ENCODE measurements at places on chromosomes 5 and 9.
A peak's percentile ranks its signal among the peaks of the same experiment; 100 is the strongest.

DNA sequence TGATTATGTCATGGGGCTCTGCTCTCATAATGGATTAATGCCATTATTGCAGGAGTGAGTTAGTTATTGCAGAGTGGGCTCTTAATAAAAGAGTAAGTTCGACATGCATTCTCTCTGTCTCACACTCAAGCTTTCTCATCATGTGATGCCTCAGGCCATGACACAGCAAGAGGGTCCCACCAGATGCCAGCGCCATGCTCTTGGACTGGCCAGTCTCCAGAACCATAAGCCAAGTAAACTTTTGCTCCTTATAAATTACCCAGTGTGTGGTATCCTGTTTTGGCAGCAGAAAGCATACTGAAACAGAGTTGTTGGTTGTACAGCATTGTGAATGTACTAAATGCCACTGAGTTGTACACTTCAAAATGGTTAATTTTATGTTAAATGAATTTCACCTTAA is 138.1 kb downstream of the MYO10 start:
- DNase-seq: no peak

- DNase-seq: no peak
Measured at GRCh38 chr5:115514220-115514619, 30.4 kb downstream of the FEM1C start.

DNA sequence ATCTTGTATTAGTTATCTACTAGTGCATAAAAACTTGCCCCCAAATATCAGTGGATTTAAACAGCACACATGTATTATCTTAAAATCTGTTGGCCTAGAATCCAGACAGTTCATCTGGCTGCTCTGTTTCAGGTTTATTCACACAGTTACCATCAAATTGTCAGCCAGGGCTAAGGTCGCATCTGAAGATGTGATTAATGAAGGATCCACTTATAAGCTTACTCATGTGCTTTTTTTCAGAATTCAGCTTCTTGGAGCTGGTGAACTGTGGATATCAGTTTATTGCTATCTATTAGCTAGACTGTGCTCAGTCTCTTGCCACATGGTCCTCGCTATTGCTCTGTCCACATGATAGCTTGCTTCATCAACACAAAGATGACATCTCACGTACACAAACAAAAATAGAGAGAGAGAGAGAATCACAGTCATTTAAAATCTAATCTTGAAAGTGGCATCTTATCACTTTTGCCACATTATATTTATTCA is 81.5 kb downstream of the PRDM9 start:
- DNase-seq: peak; percentile 90

- peak; percentile 76 for DNase-seq
Measured at GRCh38 chr5:150589862-150590601, 50.4 kb upstream of the SYNPO start.

DNA sequence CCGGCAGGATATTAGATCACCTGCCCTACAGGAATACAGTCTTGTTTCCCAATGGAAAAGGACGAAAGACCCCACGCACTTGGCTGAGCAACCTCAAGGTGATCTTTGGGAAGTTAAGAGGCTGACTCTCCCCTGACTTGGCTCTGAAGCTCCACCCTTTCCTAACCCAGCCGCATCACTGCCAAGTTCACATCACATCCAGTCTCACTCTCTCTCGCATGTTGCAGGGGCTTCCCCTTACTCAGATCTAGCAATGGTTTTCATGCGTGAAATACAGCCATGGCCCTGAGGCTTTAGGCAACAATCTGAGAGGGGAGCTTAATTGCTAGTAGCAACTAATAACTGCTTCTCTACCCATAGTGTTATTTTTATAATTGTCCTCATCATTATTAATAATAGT is 211.6 kb downstream of the DOCK8 start:
- no peak for DNase-seq

- peak; percentile 93 for DNase-seq
Measured at GRCh38 chr9:112333639-112334431, 416 bp upstream of the PTBP3 start.

GRCh38 chr5:81848362-81848880 is 97.5 kb upstream of the SSBP2 start:
- peak; percentile 37 for DNase-seq

- DNase-seq: peak; percentile 62
Measured at GRCh38 chr9:129109537-129109903, 1.1 kb downstream of the CRAT start.

DNA sequence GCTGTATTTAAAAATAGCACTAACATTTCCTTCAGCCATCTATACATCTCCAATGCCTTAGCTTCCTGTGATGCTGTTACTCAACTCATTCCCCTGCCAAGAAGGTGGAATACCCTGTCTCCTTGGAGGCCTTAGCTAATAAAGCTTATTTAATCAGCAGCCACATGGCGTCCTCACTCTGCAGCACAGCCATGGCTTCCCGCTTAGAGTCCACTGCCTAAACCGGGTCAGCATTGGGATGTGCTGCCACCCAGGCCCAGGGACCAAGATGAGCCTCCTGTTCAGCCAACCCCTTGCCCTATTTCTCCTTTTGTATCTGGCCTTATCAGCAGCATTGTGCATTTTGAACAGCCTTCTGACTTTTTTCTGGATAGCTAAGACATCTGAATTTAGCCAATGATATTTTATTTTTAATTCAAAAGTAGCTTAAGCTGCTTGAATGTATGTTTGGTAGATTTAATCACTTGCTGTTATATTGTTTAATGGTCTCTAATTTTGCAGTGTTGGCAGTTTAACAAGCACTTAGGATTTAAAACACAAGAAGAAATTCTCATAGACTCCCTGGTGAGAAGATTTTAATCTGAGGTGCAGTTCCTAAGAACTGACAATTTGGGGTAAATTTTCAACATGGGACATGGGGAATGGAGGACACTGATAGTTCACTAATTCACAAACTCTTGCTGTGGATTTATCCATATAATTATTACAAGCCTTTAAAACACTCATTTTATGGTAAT is 113.0 kb downstream of the RPS23 start:
- DNase-seq: peak; percentile 51

GRCh38 chr5:102853680-102854079 is 98.6 kb downstream of the PAM start:
- DNase-seq: no peak

DNA sequence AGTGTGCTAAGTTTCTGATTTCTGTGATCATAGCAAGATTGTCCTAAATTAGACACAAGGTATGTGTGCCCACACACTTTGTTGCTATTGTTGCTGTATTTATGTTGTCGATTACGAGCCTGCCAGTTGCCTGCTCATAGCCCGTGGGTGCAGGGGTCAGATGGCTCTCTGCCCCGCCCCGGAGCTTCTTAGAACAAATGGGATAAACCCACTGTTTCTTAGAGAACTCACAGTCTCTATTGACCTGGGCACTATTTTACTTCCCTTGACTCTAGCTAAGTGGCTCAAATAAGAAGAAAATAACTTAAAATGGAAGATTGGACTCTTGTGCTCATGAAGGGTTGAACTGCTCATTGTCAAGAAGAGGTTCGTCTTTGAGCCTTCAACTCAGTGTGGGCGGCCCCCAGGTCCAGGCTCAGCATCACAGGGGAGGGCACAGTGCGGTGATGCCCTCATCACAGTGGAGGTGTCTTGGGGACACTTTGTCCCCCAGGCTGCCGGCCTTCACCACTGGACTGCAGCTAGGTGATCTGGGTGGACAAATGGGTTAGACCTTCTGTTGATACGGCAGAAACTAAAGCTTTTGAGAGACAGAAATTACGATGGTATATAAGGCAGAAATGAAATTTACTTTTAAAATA is 155.5 kb downstream of the TENT4A start:
- no peak for DNase-seq

- no peak for DNase-seq
Measured at GRCh38 chr5:95942414-95942813, 19.2 kb downstream of the ELL2 start.

- DNase-seq: no peak
Measured at GRCh38 chr9:108643731-108644510, 211.9 kb downstream of the ACTL7B start.

DNA sequence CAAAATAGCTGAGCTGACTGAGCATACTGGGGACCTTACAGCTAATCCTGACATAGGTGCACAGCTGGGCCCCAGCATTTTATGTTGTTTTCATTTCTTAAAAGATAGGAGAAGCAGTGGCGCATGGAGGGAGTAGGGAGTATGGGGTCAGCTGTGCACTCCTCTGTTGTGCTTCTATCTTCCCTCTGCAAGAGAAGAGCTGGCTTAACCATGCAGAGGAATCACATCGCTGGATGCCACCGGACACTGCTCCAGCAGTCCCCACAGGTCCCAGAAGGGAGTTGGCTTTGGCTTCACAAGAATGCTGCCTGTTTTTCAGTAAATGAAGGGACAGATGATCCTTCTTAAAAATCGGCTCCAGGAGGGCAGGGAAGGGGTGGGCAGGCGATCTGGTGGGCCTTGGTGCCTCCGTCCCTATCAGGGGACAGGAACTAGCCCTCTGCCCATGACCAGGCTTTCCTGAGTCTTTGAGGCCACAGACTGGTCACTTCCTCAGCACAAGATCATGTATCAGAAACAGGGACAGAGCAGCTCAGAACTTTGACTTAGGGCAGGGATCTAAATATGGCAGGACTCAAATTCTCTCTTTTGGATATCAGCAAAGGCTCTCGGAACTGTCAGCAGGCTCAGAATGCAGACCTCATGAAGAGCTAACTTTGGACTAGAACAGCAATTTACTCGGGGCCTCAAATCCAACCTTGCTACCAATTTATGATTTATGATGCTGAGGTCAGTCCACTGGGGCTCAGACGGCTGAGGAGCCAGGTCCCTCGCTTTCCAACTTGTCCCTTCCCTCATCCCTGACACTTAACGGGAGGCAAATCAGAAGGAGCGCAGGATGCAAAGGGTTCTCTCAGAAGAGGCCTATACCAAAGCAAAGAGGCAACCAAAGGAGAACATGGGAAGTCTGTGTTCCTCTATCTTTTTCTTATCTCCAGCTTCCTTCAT is 47.2 kb downstream of the MARCHF3 start:
- no peak for DNase-seq

- no peak for DNase-seq
Measured at GRCh38 chr9:132210472-132211145, 48.8 kb downstream of the NTNG2 start.

GRCh38 chr5:126736141-126736540 is 40.8 kb upstream of the LMNB1 start:
- no peak for DNase-seq

DNA sequence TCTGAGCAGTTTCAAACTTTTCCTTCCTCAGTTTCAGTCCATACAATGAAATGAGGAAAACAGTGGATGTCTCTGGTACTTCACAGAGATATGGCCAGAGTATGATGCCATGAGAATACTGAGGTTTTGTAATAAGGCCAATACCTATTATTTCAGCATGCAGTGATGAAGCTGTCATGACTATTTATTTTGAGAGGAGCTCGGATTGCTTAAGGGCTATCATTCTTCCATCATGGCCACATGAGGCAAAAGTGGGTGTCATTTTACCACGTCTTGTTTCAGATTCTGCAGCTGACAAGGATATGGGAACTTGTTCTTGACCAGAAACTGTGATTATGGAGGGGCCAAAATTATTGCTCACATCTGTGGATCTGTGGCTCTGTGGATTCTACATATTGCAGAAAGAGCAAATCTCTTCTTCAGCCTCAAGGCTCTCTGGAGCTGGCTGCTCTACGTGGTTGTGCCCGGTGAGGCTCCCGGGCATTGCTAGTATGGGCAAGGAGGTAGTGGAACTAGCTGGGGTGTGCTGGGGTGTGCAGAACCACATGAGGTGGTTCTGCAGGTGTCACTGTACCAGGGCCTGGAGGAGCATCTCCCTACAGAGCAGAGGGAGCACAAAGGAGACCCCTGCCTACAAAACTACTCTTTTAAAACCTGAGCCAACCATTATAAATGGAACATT is 180.3 kb downstream of the SEMA6A start:
- DNase-seq: no peak

DNA sequence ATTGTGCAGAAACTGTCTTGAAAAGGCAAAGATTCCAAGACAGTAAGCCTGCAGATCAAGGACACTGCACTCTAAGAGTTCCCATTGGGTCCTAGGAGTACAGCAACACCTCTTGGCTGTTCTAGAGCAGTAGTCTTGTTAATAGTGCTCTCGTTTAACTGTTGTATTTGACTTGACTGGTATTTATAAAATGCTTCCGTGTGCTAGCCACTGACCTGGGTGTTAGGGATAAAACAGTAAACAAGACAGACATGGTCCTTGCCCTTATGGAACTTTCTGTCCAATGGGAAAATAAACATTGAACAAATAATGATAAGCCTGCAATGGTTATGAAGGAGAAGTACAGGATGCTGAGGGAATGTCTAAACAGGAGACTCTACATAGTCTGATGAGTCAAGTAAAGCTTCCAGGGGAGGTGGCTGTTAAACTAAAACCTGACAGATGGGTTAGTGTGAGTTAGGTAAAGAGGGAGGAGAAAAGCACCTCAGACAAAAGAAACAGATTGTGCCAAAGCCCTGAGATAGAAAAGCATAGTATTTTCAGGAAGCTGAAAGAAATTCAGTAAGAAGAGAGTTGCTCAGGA is 33.3 kb downstream of the TDRD7 start:
- no peak for DNase-seq

- no peak for DNase-seq
Measured at GRCh38 chr5:170333161-170333910, 35.8 kb upstream of the LCP2 start.

DNA sequence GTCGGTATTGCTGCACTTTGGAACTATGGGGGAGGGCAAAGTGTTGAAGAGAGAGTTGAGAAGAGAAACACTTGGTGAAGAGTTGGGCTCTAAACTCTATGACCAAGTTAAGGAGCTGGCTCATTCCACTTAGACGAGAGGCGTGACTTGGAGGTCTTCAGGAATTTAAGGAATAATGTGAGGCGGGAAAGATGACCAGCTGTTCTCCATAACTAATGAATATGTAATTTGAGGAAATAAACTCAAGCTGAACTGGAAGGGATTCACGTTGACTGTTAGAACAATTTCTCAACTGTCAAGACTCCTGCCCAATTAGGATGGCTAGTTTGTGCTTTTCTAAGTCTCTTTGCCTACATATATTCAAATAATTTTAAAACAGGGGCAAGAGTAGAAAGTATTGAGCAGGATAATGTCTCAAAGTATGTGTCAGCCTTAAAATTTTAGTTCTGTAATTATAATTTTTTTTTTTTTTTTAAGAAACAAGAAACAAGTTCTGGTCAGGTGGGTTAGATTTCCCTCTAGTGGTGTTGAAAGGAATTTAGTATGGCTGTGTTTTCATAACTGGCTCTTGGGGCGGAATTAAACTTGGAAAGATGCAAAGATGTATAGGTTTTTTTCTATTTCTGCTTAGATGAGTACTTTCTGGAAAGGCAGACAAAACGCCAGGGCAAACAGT is 33.4 kb downstream of the TMEM252 start:
- DNase-seq: no peak

GRCh38 chr9:72579190-72579589 is 57.8 kb downstream of the TMC1 start:
- DNase-seq: no peak
